ENCODE measurements at places on chromosomes 7 and 10. TPM values are rescaled to one million over a fixed set of nuclear protein-coding genes. Genes with fewer than 3 reads are reported as not detected.

CYP3A7 gene
- total RNA-seq = not detected

NODAL gene
- total RNA-seq = not detected

EVX1 gene
- 0.16 TPM for total RNA-seq

SLC26A3 gene
- total RNA-seq = not detected

VPS37D gene
- 0.53 TPM for total RNA-seq

SNX10 gene
- 8.5 TPM for total RNA-seq

PILRB gene
- total RNA-seq = 102 TPM

PPP1R3C gene
- total RNA-seq = 0.19 TPM

UPP1 gene
- total RNA-seq = 77.7 TPM

LOXL4 gene
- not detected for total RNA-seq

LEP gene
- not detected for total RNA-seq

PRDX3 gene
- total RNA-seq = 17.9 TPM

COL13A1 gene
- total RNA-seq = 0.09 TPM

OPN4 gene
- total RNA-seq = not detected

PLAC9 gene
- not detected for total RNA-seq

THNSL1 gene
- 6.7 TPM for total RNA-seq

IGF2BP3 gene
- not detected for total RNA-seq

EGR2 gene
- total RNA-seq = 0.90 TPM

UTF1 gene
- not detected for total RNA-seq

SPDYE5 gene
- not detected for total RNA-seq

WDFY4 gene
- total RNA-seq = 6.0 TPM

GTF2IRD1 gene
- total RNA-seq = 6.7 TPM

FLNC gene
- 0.05 TPM for total RNA-seq

HYAL4 gene
- total RNA-seq = not detected

ZNF727 gene
- total RNA-seq = 0.85 TPM

TUBAL3 gene
- total RNA-seq = not detected

VIPR2 gene
- 0.25 TPM for total RNA-seq

CYP2C18 gene
- not detected for total RNA-seq

MMP21 gene
- total RNA-seq = 0.44 TPM

PIP gene
- total RNA-seq = not detected

ZSWIM8 gene
- total RNA-seq = 82.6 TPM

ARL5B gene
- 10.4 TPM for total RNA-seq

NKX2-3 gene
- not detected for total RNA-seq

SCRN1 gene
- total RNA-seq = 3.4 TPM

LIPF gene
- not detected for total RNA-seq

Measured in T-cell (primary cell).